ENCODE measurements at places on chromosomes 2 and 18.

DNA sequence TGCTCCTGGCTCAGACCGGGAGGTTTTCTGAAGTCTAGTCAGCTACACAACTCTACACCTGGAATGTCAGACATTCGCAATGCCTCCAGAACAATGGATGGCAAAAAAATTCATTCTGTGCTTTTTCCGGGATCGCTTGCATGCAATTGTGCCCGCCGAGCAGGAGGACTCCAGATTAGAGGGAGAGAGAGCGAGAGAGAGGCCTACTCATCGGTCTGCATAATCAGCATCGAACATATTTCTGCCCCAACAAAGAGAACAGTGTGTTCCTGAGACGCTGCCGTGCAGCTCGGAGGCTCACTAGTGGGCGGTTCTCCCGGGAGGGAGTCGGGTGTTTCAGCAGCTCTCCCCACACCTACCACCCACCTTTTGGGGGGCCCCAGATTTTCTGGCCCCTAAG lies 117.1 kb downstream of the KLHL29 start:
- no peak for DNase-seq

DNA sequence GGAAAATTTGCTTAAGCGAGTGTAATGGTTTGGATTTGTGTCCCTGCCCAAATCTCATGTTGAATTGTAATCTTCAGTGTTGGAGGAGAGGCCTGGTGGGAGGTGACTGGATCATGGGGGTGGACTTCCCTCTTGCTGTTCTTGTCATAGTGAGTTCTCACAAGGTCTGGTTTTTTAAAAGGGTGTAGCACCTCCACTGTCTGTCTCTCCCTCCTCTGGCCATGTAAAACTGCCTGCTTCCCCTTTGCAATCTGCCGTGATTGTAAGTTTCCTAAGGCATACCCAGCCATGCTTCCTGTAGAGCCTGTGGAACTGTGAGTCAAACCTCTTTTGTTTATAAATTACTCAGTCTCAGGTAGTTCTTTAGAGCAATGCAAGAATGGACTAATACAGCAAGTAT lies 6.6 kb downstream of the YIPF4 start:
- DNase-seq: no peak

DNA sequence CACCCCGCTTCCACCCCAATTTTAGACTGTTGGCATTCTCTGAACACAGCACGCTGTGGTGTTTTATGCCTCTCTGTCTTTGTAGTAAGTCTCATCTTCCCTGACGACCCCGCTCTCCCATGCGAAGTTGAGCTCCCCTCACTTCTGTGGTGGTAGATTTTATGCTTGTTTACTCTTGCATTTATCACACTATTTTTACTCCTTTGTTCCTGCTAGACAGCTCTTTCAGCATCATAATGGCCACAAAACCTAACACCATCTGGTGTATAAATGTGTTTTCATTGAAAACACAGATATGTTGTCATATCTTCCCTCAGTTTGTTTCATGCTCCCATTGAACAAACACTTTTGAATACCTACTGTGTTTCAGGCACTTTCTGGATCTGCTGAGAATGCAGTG lies 57.1 kb downstream of the PKP4 start:
- no peak for DNase-seq

DNA sequence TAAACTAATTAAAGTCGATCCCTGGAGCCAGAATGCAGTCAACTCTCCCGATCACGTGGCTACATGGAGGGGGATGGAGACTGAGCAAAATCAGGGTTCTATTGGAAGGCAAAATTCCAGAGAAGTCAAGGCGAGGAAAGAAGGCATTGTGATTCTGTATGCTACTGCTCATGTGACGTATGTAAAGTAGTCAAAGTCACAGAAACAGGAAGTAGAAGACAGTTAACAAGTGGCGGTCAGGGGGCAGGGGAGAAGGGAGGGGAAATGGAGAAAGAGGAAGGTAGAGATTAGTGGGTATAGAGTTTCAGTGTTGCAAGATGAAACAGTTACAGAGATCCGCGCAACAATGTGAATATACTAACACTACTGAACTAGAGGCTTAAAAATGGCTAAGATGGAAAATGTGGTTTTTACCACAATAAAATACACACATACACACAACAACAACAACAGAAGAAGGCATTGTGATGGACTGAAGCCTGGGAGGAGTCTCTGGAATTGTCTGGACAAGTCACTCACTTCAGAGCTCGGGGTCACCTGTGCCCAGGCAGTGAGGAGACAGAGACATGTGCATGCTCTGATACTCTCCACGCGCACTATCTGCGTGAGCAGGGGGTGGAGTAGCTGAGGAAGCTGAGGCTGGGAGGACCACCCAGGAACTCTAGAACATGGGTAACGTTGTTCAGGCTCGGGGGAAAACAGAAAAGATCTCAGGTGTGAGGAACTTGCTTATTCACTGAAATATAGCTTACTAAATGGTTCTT lies 89.9 kb upstream of the CDCA7 start:
- no peak for DNase-seq

- DNase-seq: no peak
Measured at GRCh38 chr2:135494503-135494902, 36.5 kb downstream of the ZRANB3 start.

DNA sequence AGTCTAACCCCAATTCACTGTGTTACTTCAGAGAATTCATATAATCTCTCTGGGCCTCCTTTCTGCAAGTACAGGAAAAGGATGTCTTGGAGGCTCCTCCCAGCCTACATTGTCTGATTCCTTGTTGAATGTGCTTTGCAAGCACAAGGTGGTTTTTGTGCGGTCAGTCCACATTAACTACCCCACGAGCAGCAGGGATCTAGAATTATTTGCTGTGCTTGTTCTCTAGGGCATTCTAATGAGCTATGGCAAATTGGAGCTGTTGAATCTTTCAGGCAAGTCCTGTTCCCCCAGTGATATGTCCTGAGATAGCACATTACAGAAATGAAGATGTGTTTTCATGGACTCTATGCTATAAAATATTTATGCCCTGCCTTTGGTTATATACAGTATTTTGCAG lies 349.4 kb downstream of the SLC4A3 start:
- DNase-seq: no peak

- DNase-seq: no peak
Measured at GRCh38 chr18:27311114-27311513, 126.0 kb upstream of the CHST9 start.

GRCh38 chr2:99490623-99491461 lies 1.0 kb upstream of the REV1 start:
- DNase-seq: no peak

- no peak for DNase-seq
Measured at GRCh38 chr2:64737547-64737946, 83.8 kb upstream of the SERTAD2 start.

DNA sequence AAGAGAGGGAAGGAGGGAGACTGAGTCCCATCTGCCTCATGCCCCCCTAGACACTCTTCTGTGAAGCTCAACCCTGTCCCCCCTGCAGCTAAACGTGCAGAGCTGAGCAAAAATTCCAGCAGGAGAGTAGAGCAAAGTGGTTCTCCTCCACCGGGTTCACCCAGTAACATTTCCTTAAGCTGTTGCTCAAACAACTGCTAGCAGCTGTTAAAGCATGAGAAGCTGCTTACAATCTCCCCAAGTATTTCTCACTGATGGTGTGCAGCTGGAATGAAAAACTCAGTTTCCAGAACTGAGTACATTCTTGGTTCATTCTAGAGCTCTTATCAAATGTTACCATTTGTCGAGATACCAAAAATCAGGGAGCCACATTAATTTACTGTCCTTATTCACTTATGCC lies 92.3 kb downstream of the STK39 start:
- DNase-seq: no peak

- DNase-seq: no peak
Measured at GRCh38 chr2:209549589-209549988, 125.7 kb downstream of the MAP2 start.

GRCh38 chr2:7048762-7049294 lies 131.6 kb downstream of the RNF144A start:
- no peak for DNase-seq

DNA sequence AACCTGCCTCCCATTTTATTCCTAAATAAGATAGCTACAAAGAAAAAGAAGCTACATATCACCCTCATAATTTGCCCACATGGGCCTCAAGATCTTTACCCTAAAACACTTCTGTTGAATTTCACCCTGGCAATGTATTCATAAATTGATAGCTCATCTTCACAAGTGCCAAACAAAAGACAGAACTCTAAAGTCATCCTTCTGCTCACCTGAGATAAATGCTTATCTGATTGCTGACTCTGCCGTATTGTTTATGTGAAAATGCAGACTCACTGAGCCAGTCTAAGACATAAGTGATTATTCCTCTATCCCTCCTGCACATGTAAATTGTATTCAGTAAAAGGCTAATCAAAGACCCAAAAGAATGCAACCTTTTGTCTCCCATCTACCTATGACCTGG lies 2.0 kb downstream of the RDH14 start:
- no peak for DNase-seq

GRCh38 chr2:176536439-176537133 lies 267.3 kb downstream of the MTX2 start:
- no peak for DNase-seq

DNA sequence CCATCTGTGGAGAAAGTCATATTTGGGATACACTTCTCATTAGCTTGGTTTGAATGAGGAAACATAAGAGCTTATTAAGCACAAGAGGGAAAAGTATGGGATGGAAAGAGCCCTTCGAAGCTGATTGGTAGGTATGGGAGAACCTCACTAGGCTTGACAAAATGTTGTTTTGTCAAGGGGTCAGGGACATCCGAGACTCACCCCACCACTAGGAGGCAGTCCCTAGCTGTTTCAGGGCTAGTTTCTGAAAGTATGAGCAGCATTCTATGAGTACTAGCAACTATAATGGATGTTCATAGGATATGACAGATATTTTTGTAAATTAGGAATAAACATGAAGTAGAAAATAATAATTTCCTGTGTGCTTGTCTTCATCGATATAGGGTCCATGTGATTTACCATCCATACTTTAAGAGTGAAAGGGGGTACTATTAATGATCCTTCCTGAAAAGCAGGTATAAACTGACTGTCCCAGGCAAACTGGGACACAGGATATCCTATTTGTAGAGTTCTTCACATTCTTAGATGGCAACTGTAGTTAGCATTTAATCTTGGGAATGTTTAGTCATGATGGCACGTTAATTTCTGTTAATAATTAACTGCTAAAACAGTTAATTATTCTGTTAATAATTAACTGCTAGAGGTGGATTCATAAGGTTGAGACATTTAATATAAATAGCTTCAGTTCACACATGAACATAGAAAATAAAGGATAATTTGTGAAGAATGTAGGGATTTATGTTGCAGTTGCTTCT lies 28.4 kb downstream of the OTX1 start:
- DNase-seq: no peak

- DNase-seq: no peak
Measured at GRCh38 chr2:168120730-168121129, 126.7 kb downstream of the STK39 start.

DNA sequence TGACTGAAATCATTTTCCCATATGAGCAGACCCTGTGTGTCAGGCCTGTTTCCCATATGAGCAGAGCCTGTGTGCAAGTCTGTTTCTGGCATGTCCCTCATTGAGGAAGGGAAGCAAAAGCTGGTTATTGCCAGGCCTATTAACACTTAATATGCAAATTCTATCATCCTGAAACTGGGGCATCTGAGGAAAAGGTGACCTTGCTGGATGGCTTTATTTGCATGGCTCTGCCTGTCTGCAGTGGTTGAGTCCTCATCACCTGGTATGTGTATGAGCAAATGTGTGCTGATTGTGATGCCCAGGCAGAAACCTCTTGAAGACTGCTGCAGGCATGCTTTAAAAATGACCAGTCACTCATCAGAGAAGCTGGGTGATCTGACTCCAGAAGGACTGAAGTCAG lies 31.2 kb downstream of the EIF4E2 start:
- no peak for DNase-seq

DNA sequence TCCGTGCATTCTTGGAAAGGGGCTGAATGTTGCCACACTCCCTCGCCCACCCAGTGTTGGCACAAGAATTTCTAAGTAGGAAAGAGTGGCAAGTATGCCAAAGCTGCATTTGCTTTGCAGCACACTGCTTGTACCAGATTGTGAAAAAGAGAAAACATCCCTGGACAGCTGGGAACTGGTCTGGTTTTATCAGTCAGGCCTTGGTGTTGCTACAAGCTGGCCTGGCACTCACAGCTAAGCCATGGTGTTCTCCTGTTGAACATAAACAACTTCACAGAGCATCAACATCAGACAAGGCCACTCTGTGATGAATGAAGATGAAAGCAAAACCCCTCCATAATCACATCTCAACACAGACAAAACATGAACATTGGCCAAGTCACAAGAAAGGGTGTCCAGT lies 4.2 kb upstream of the TRABD2A start:
- DNase-seq: no peak

DNA sequence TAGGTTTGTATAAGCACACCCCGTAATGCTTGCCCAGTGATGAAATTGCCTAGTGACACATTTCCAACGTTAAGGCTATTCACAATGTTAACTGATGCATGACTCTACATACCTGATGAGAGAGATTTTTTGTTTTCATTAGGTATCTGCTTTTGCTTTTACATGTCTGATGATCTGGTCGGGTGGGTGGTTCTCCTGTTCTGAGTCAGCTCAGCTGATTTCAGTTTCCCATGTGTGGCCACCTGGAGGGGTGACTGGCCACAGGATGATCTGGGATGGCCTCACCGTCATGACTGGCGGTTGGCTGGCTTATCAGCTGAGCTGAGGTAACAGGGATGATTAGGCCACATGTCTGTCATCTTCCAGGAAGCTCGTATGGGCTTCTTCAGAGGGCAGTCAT lies 33.8 kb upstream of the ACYP2 start:
- DNase-seq: no peak

DNA sequence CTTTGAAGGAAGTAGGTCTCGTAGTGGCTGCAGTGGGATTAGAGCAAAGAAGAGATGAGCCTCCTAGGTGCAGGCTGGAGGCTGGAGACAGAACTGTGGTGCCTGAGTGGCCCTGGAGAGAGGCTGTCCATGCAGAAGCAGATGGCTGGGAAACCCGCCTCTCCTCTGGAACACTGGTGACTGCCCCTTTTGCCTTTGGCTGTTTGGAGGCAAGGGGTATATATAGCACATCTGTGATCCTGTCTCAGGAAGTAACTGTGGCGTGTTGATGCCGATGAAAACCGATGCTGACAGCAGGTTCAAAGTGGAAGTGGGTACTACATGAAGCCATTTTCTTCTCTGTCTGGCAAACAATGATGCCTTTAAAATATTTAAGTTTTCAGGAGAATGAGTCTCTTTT lies 43.5 kb downstream of the SLC9A2 start:
- DNase-seq: no peak

DNA sequence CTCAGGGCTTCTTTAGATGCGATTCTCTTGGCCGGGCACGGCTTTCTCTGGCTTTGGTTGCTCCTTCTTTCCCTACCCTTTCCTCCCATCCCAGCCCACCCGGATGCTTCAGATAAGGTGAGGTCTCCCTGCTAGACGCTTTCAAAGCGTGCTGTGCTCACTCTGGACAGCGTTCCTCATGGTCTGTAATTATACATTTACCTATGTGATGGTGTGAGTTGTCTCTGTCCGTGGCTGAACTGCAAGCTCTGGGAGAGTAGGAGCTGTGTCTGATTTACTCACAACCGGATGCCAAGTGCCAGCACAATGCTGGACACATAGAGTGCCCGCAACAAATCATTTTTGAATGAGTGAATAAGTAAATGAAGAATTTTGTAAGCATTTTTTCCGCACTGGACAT lies 26.8 kb upstream of the PNPT1 start:
- no peak for DNase-seq
